ENCODE measurements at places on chromosomes 2 and 18.

DNA sequence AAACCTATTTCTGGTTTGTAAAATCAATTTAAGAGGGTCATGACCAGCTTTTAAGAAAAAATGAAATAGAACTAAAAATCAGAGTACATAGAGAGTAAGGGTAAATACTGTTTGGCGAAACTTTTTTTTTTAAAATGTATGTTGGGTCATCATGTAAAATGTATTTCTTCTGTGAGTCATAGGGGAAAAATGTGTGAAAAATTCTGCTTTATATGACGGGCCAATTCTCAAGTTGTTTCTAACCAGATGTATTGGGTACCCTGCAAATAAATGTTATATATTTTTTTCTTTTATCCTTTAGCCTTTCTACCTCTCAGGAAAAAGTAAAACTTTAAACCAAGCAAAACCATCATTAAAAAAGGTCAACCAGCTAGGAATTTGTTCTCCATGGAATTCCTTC, 13.9 kb downstream of the AFTPH start:
- no peak for DNase-seq

- DNase-seq, result no peak
These were observed 77.6 kb upstream of the RBM44 start for GRCh38 chr2:237720957-237721356.

DNA sequence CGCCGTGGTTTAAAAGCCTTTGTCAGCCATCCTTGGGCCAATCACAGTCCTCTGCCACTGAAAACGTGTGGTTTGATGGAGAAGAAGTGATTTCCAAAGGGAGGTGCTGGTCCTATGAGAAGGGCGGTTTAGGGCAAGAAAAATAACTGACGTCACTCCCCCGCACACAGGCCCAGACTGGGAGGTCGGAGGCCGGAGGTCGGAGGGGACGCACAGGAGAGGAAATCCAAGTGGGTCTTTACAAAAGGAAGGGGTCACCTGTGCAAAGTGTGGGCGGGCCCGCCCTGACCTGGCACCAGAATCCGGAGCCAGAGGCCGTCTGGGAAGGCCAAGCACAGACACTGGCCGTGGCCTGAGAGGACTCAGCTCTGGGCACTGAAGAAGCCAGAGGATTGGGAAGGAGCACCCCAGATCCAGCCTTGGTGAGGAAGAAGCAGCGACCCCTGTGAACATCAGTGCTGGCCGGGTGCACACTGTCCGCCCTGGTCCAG, 18.0 kb upstream of the KCNG2 start:
- DNase-seq, result no peak

- no peak for DNase-seq
These were observed 168.2 kb downstream of the DPP10 start for GRCh38 chr2:114610677-114611076.

GRCh38 chr18:37663446-37663845, 97.8 kb upstream of the CELF4 start:
- DNase-seq, result no peak

DNA sequence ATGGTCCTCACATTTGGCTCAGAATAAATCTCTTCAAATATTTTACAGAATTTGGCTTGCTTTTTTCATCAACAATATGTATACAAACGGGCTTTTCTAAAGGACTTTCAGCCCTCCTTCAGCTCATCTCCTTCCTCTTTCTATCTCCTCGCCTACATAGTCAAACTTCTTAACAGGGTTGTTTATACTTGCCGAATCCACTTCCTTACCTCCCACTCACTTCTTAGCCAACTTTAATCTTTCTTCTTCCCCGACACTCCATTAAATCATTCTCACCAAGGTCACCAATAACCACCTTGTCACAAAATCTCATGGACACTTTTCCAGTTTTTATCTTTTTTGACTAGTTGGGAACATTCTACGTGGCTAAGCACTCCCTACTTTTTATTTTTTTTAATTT, 325.2 kb downstream of the PLCL1 start:
- DNase-seq, result no peak

DNA sequence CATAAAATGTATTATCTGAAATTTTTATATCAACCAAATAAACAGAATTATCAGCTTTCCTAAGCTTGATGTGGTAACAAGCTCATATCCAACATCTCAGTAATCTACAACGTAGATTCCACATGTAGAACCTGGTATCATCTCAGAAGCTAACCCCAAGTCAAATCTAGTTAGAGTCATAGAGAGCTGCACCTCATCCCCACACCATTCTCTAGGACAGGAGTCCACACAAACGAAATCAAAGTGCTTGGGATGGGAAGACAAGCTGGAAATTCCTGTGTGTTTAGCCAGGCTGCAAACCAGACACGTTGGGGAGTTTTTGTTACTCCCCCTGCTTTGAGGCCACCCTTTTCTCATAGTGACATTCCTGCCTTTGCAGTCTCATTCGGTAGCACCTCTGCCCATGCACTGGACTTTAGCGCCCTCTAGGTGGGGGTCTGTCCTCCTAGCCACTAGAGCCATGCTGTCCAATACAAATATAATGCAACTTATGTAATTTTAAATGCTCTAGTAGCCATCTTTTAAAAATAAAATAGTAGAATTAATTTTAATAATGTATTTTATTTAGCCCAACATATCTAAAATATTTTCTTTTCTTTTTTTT, 28.1 kb upstream of the SATB2 start:
- no peak for DNase-seq

- DNase-seq, result no peak
These were observed 3.1 kb downstream of the SLC14A1 start for GRCh38 chr18:45727068-45727467.

- DNase-seq, result no peak
These were observed 240.6 kb downstream of the SOX11 start for GRCh38 chr2:5932556-5933469.

GRCh38 chr18:7367336-7367735, 136.4 kb downstream of the LRRC30 start:
- no peak for DNase-seq

GRCh38 chr2:128914320-128914719, 595.7 kb upstream of the HS6ST1 start:
- no peak for DNase-seq

DNA sequence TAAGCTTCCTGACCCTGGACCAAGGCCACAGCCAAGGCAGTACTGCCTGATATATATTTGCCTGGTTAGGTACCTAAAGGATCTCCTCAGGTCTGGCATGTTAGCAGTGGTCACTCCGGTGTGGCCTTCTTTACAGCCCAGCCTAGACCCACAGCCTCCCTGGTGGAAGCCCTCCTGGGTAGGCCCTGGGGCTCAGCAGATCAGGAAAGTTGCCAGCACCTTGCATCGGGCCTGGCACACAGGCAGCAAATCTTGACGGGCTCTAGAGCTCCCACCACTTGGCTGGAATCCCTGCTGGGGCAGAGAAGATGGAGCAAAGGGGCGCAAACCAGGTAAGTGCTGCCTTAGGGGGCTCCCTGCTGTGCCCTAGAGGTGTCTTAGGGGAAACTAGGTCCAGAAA, 40.9 kb upstream of the ATP6V1B1 start:
- no peak for DNase-seq

DNA sequence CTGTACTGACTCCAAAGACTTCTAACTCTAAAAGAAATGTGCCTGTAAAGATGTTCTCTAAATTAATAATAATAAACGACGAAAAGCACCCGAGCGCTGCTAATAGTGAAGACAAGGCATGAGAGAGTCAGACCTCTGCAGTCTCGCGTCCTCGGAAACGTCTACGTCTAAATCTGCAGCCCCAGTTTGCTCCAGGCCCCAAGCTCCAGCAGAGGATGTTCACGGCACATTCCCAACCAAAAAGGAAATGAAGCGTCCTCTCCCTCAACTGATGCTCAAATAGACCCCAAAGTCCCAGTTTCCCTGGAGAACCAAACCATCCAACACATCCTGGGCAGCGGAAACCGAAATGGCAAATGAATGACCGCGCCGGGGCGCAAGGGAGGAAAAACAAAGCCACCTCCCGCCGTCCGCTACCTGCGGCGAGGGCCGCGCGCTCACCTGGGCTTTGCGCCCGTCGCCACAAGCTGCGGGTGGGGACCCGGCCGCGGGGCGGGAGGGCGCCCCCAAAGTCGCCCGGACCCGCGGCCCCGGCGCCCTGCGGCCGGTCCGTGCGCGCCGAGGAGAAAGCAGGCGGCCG, 47.1 kb upstream of the CCDC150 start:
- DNase-seq, result no peak

- DNase-seq, result no peak
These were observed 112.8 kb downstream of the ADCYAP1 start for GRCh38 chr18:1017227-1018058.

GRCh38 chr2:236309669-236310029, 45.4 kb upstream of the ASB18 start:
- no peak for DNase-seq

DNA sequence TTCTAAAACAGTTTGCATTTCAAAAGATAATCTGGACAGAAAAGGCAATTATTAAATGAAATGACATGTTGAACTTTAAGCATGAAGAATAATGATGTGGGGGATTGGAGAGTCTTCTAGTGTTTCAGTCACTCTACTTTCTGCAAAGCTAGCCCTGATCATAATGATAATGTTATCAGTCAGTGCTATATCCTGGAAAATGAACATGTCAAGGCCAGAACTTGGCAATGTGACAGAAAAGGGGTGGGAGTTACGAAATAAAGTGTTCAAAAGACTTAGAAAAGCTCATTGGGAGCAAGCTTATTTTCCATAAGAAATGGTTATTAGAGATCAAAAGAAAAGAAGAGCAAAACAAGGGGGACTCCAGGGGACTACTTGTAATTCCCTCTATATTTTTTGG, 288.5 kb upstream of the SLC8A1 start:
- DNase-seq, result no peak

- DNase-seq, result no peak
These were observed 573 bp downstream of the STAM2 start for GRCh38 chr2:152175012-152175367.

DNA sequence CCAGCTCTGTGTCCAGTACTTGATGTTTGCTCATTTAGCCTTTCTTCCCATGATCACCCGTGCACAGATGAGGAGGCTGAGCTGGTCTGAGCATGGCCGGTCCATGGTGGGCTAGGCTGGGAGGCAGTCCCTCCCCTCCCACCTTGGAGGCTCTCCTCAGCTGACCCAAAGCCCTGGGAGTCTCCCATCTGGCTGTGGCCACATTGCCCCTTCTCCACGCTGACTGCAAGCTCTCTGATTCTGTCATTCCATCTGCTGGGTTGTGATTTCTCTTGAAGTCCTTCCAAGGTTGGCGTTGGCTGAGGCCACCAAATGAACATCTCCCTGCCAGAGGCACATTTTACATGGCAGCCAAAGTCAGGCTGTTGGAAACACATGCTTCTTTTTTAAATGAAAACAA, 44.0 kb downstream of the ACKR3 start:
- no peak for DNase-seq

- DNase-seq, result no peak
These were observed 32.3 kb downstream of the EVA1A start for GRCh38 chr2:75528221-75528977.

- DNase-seq, result no peak
These were observed 22.6 kb upstream of the PELI1 start for GRCh38 chr2:64166637-64167420.

GRCh38 chr2:187996630-187997029, 295.0 kb upstream of the GULP1 start:
- no peak for DNase-seq

GRCh38 chr2:190904640-190905261, 24.1 kb downstream of the GLS start:
- DNase-seq, result no peak

GRCh38 chr2:99545604-99546003, 55.8 kb upstream of the REV1 start:
- no peak for DNase-seq

DNA sequence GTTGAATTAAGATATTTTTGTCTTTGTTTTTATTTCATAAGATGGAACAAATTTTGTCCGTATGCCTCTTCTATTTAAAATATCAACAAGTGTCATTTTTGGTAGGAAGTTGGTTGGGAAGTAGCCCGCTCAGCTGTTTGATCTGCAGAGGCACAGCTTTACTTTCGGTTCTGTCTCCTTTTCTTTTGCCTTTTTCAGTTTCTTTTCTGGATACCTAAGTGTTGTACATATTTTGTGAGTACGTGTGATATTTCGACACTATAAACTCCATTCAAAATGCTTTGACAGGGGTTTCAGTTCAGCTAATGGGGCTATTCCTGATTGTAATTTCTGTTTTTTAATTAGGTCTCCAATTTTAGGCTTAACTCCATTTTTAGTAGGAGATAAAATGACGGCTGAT, 1785.0 kb upstream of the LRRTM1 start:
- DNase-seq, result no peak

DNA sequence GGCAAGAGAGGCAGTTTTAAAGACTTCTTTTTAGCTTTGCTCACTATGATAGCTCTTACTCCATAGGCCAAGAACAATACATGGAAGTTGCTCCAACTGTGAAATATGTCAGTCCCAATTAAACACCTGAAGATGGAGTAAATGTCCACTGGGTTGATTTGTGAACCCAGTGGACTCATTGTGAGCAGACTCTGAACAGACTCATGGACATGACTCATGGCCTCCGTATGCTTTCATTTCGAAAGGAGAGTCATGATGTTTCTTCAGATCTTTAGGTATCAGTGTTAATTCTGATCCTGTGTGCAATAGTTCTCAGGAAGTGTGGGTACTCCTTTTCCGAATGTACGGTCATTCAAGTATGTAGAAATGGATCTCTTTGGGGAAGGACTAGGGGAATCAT, 5.4 kb upstream of the CWC22 start:
- no peak for DNase-seq

GRCh38 chr2:232438951-232439757, 16.8 kb upstream of the ALPI start:
- DNase-seq, result no peak

- no peak for DNase-seq
These were observed 36.6 kb upstream of the STAT1 start for GRCh38 chr2:191050640-191050987.

- no peak for DNase-seq
These were observed 162.2 kb downstream of the SLC39A10 start for GRCh38 chr2:195819276-195819675.
